ENCODE measurements at places on chromosomes 16 and 17.
A peak's percentile ranks its signal among the peaks of the same experiment; 100 is the strongest.

DNA sequence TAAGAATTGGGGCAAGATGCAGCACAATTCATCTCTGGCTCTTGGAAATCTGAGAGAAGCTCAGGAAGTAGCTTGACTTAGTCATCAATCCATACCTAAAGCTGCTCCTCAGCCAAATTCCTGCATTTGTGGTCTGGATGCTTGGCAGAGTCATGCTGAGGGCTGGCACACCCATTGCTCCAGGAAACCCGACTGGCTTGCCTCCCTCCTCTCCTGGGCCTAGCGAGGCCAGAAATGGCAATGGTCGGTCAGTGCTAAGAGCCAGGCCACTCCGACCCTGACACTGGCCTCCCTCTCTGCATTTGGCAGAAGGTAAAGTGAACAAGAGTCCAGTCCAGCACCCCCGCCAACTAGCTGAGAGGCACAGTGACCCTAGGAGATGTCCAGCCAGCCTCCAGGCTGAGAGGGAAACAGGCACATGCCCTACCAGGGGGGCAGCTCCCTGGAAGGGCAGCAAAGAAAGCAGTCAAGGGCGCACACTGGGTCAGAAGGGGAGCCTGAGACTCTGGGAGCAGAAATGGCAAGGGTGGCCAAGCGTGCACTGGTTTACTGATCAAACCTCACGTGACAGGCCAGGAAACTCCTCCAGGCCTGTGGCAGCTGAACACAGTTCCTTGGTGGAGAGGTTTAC lies 10.0 kb downstream of the POLDIP2 start:
- no peak for DNase-seq

GRCh38 chr17:28046034-28046825 lies 3.8 kb downstream of the NLK start:
- DNase-seq: no peak

- no peak for DNase-seq
These were observed 159.5 kb downstream of the MSI2 start for GRCh38 chr17:57415751-57416207.

- DNase-seq: no peak
These were observed 8.6 kb downstream of the KRT28 start for GRCh38 chr17:40791111-40791510.

DNA sequence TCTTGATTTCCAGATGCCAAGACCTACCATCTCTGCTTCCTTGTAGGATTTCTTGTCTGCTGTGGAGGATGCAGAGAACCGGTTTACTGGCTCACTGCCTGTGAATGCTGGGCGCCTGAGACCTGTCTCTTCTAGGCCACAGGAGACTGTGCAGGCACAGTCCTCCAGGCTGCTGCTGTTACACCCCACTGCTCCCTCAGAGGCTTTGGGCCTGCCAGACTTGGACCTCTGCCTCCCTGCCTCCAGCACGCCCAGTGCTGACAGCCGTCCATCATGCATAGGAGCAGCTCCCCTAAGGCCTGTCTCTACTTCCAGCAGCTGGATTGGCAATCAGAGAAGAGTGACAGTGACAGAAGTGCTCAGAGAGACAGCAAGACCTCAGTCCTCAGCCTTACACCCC lies 6.1 kb downstream of the HROB start:
- DNase-seq: no peak

DNA sequence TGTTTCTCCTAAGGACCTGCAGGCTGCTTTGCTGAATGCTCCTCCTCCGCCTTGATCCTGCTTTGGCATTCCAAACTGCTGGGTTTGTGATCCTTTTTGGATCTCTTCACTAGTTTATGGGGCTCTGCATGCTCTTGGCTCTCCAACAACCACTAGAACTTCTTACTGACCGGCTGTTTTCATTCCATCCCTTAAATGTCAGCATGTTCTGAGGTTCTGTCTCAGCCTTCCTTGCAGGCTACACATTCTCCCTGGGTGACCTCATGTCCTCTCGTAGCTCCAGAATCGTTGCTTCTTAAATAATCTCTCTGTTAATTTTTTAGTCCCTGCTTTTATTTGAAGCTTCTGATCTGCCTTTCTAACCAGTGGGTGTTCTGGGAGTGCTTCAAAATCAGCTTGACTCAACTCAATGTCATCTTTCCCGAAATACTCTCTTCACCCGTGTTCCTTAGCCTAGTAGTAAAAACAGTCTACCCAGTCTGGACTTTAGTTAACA lies 119.0 kb upstream of the HS3ST2 start:
- DNase-seq: no peak

DNA sequence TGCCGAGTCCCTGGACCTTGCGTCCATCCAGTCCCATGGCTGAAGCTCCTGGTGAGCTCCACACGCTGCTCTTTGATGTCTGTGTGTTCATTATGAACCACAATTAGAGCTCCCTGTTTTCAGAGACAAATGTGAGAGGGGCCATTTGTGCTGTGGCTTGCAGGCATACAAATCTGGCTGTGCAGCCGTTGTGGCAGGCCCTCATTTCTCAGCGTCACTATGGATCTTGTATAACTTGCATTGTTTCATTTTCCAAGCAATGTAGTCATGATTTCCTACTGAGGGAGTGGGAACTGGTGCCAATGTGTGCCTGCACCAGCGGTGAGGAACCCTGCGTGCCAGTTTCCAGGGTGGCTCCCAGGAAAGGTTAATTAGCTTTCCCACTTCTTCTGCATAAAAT lies 542.6 kb downstream of the TMEM114 start:
- DNase-seq: no peak

GRCh38 chr16:9195287-9195686 lies 103.8 kb downstream of the HAPSTR1 start:
- no peak for DNase-seq

DNA sequence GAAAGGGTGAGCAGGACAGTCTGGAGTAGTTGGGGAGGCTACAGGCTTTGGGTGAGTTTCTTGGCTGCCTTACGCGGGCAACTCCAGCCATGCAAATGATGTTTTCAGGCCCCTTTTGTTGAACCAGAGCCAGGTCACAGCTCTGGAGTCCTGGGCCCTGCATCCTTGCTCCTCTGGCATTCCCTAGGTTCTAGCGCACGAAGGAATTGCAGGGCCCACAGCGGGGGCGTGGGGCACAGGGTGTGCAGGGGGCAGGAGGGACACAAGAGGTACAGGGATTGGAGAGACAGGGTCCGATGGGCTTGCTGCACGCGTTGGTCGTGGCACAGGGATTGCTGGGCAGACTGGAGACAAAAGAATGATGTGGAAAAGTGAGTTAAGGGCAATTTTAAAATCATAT lies 3.6 kb downstream of the KRT31 start:
- DNase-seq: no peak

DNA sequence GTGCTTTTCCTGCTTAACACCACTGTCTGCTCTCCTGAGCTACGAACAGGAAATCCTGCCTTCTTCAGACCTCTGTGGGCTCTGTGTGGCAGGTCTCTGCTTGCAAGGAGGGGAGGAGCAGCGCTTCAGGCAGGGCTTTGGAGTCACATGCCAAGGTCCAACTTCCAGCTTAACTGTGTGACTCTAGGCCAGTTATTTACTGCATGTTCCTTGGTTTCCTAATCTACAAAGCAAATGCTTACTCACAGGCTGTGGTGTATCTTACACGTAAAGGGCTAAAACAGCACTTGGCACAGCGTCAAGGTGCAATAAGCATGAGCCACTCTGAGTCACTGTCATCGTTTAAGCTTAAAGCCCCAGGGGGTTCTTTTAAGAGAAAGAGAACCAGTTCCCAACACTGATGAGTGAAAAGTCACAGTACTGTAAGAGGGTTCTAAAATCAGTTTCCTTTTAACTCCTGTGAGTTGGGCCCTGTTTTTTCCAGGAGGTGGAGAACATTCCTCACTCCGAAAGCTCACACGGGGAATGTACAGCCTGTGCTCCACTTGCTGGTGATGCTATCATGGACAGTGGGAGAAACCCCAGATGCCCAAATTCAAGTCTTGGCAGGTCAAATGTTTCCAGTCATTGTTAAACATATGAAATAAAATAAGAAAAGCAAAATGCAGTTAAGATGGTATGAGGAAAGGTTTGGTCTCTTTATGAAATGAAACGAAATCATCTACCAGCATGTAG lies 54.1 kb upstream of the BCAR1 start:
- DNase-seq: peak; percentile 84

DNA sequence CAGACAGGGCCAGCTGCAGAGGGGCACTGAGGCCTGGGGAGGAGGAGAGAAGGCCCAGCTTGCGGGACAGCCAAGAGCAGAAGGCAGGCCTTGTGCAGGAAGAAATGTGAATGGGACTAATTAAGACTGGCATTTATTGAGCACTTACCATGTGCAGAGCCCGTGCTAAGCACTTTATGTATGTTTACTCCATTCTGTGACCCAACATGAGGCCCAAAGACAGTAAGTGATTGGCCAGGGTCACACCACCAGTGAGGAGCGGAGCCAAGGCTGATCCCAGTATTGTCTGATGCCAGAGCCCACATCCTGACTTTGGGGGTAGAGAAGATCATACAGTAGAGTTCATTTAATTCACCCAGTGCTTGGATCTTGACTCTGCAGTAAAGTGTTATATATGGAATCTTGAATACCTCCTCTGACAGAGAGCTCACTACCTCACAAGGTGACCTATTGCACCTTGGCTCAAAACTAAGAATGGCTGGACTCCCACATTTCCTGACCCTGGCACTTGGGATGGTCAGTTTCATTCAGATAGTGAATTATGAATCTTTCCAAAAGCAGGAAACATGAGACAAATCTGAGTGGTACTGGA lies 13.6 kb downstream of the KATNB1 start:
- no peak for DNase-seq

- DNase-seq: no peak
These were observed 38.6 kb upstream of the HS3ST2 start for GRCh38 chr16:22775220-22775922.

DNA sequence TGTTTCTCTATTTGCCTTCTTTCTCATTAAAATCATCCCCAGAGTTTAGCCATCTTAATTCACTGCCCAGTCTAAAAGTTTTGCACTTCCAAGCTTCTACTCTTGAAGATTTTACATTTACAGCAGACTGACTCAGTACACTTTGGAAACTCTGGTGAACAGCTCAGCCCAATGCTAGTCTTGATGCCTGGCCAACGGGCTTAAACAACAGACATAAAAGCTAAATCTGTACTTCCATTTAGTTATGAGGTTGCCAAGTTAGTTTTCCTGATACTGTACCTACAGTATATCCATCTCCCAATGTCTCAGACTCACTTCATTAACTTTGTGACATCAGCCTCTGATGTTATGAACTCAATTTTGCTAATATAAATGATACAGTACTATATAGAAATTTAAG lies 891.8 kb upstream of the SOX9 start:
- no peak for DNase-seq

GRCh38 chr17:32118835-32119234 lies 23.5 kb upstream of the RHOT1 start:
- no peak for DNase-seq

DNA sequence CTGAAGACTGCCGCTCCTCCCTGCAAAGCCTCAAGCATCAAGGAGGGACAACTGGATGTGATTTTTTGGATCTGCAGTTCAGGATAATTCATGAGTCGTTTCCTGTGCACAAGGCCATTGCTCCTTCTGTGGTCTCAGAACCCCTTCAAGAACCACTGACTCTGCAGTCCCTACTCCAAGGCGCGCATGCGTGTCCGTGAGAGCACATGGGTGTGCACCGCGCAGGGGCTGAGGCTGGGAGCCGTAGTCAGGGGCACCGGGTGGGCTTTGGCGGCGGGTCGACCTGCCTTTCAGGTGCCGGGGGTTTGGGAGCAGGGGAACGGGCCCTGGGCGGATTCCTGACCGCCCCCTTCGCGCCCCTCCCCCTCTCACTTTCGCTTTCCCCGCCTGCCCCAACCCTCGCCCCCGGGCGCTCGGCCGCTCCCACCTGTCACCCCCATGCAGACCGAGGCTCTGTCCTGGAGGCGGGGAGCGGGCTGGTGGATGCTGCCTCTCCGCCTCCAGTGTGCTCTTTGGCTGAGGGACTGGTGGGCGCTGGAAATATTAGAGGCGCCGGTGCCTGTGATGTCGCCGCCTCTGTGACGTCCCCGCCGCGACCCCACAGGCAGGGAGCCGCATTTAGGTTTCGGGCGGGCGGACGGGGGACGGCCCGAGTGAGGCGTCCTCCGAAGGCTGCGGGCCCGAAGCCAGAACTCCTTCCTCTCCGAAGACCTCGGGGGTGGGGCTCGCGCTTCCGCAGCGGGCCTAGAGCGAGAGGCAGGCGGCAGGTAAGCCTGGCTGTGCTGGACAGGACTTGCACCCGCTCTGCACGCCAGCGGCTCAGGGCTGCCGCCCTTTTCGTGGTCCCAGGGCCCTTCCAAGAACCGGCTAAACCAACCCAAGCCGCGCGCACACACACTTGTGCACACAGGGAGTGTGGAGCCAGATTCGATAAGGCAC lies at the start of gene SPATA32:
Gene SPATA32, minus strand, starts transcription at position 518 of the 939 bp plus-strand sequence. Its CDS starts 78 bp downstream, at position 440.
- DNase-seq: no peak

DNA sequence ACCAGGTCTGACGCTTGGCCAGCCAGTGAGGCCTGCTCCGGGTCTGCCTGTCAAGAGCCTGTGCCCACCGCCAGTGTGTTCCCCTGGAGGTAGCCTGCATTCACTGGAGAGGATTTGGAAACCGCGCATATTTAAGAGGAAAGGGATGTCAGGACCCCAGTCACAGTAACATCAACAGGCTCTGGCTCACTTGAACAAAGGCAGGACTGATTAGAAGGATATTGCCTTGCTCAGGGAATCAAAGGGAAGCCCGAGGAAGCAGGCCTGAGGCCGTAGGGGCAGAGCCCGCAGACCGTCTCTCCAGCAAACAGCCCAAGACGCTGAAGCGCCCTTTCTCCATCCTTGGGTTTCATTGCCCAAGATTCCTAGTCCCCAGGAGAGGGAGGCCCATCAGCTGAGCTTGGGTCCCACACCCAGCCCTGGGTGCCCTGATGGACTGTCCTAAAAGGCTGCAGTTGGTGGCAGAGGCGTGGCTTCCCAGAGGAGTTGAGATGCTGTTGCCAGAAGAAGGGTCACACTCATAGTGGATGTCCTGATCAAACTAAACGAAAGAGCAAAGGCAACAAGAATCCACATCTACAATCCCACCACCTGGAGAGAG lies 23.2 kb downstream of the NT5M start:
- no peak for DNase-seq

- DNase-seq: no peak
These were observed 193.9 kb downstream of the ZNF18 start for GRCh38 chr17:11803231-11803969.

GRCh38 chr17:39740357-39741111 lies 2.8 kb downstream of the GRB7 start:
- DNase-seq: peak; percentile 66

GRCh38 chr17:21419299-21420239 lies 43.4 kb downstream of the KCNJ12 start:
- no peak for DNase-seq

DNA sequence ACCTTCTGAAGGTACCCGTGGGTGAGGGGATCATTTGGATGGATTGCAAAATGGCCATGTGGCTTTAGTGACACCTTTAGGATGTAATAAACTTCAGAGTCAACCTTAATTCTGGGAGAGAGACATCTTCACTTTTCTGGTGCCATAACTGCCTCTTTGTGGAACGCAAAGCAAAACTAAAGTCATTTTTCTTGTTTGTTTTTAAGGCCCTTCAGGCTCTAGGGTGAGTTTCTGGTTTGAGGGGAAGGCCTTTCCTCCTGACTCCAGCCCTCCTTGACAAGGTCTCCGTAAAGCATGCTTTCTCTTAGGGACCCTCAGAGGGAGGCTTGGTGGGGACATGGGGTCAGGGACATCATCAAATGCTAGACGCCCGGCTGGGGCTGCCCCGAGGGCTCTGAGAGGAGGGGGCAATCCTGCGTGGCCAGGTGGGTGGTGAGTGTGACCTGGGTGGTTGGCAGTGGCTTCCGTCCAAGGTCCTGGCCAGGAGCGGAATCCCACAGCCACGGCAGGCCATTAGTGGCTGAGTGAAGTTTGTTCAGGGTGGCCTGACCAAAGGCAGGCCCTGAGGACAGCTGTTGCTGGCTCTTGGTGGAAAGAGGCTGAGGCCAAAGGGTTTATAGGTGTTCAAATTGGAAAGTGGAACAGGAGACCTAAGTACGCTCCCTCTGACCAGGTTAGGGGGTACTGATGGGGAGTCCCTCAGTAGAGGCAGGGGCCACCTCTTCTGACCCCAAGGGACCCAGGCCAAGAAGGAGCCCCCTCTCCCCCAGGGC lies 112.2 kb downstream of the METRNL start:
- DNase-seq: no peak
